Vagina (tissue), 2 donors: ENCODE measurements at places on chromosomes 16 and 17. TPM values are rescaled to one million over a fixed set of nuclear protein-coding genes. Genes with fewer than 3 reads are reported as not detected.

DNA sequence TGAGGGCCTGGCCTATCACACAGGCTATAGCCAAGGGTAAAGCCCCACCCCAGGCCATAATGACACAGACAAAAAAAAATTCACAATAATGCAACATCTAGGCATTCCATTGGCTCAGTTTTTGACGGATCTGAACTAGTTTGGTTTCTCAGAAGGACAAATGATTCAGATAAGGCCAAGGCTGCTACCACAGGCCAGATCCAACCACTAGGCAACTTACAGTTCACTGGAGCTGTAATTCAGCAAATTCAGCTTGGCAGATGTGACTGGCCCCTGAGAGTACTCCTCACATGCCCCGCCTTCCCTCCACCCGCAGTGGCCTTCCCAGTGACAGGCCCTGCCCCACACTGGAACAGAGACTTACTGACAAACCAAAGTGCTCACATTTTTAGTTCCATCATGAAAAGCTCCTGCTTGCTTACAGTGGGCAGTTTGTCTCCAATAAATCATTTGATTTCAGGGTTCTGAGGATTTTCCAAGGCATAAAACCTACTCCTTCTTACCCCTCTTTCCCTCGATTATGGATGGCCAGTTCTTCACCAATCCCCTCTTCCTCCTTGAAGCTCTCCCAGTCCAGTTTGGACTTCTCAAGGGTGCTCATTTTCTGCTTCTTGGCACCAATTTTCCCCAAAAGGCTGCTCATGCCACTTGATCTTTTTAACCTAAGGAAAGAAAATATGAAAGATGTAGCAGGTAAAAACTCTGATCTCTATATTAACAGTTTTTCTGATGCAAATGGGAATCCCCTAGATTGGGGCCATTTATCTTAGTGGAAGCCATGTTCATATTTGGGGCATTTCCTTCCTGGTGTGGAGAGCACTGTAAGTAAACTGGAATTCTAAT lies 53.3 kb upstream of the BCAR1 start:
- peaks cover 5% of the 10 kb centered on the region for H3K36me3 ChIP-seq
- H3K4me3 ChIP-seq = no peak overlapping the region
- DNase-seq = no peak

- no peaks in the 10 kb centered on the region for H3K36me3 ChIP-seq
- no peak overlapping the region for H3K27ac ChIP-seq
- no peaks in the 10 kb centered on the region for H3K27me3 ChIP-seq
Measured at GRCh38 chr16:84044118-84044488, 1.5 kb upstream of the SLC38A8 start.

Gene MFAP4
- total RNA-seq = 205 TPM

GRCh38 chr17:41522301-41523224 lies 3.9 kb upstream of the KRT15 start:
- peak overlapping the region; percentile 1 for H3K27ac ChIP-seq
- H3K36me3 ChIP-seq = no peaks in the 10 kb centered on the region
- H3K4me1 ChIP-seq = peaks cover 52% of the 10 kb centered on the region

- H3K36me3 ChIP-seq = no peaks in the 10 kb centered on the region
- no peak for DNase-seq
- H3K27ac ChIP-seq = peak overlapping the region; percentile 93
Measured at GRCh38 chr17:83195330-83196023, 116.1 kb downstream of the METRNL start.

Gene PTRH2
- 43.0 TPM for total RNA-seq

DNA sequence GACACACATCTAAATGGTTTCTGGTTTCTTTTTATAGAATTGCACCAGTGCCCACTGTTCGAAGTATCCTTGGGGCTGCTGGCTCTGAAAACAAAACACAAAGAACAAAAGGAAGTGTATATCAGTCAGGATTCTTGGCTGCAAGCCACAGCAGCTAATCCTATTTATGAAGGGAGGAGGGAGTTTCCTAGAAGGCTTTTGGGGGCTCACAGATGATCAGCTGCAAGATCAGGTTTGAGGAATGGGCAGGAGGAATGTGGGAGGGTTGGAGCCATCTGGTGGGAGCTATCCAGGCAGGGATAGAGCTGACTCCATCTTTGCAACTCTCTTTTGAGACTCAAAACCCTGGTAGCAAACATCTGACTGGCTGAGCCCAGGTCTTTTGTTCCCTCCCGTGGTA lies 118.3 kb upstream of the EEF2KMT start:
- no peaks in the 10 kb centered on the region for H3K27me3 ChIP-seq
- DNase-seq = no peak
- H3K36me3 ChIP-seq = no peaks in the 10 kb centered on the region
- no peak overlapping the region for H3K27ac ChIP-seq
- no peak overlapping the region for H3K4me3 ChIP-seq

Gene CCL14
- total RNA-seq = 93.1 TPM

Gene WNT3
- 1.5 TPM for total RNA-seq

GRCh38 chr16:5432166-5432565 lies 334.6 kb upstream of the EEF2KMT start:
- no peaks in the 10 kb centered on the region for H3K36me3 ChIP-seq
- H3K4me3 ChIP-seq = no peak overlapping the region
- H3K4me1 ChIP-seq = no peaks in the 10 kb centered on the region
- H3K27ac ChIP-seq = no peak overlapping the region
- no peak for DNase-seq

DNA sequence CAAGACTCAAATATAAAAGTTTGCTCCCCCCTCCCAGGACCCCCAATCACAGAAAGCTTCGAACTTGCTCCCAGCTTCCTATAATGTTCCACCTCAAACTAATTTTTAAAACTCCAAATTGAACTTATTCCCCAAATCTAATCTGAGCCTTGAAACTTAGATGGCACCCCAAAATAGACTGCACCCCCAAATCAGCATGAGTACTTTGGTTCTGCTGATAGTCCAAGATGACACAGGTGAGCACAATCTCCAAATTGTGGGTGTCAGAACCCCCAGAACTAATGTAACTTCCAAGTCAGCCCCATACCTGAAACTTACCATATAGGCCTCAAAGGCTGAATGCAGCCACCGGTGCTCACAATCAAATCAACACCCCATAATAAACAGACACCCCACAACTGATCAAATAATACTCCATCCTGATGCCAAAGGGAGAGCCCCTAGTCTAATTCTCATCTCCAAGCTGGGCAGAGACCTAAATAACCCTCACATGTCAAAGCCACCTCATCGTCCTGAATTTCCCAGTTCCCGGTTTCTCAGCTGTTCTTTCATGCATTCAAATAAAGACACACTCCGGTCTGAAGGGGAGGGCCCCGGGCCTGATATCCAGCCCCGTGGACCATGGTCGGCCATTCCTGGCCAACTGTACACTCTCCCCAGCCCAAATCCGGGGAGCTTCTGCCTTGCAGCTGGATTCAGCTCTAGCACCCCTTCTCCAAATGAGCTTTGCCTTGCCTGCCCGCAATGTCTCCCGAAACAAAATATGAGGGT lies 1.8 kb upstream of the BCL6B start:
- H3K4me1 ChIP-seq = peaks cover 52% of the 10 kb centered on the region
- H3K27me3 ChIP-seq = no peaks in the 10 kb centered on the region
- H3K4me3 ChIP-seq = peak overlapping the region; percentile 19
- H3K27ac ChIP-seq = peak overlapping the region; percentile 77
